Activated CD4-positive, alpha-beta T cell treated with anti-CD3 and anti-CD28 coated beads for 4 hours (primary cell): ENCODE measurements at places on chromosomes 2 and 18.

DNA sequence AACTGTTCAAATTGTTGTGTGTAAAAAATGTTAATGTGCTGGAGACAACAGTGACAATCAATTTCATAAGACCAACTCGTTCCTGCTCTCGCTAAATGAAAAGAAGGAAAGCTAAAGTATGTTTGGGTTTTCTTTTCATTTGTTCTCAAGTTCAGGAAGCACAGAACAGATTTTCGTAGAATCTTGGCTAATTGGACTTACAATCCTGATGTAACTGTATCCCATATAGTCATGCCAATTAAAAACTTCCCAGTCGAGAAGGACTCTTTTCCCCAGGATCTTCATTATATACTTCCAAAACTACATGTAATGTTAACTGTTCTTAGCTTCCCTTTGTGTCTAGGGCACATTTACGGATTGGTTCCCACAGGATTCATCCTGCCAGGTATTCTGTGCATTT, 135.4 kb upstream of the ITGB6 start:
- no peak for DNase-seq

- DNase-seq, result peak; percentile 36
These were observed at the start of gene PER2 for GRCh38 chr2:238287737-238288649. Gene PER2 (minus strand): TSS chr2:238288610. CDS start chr2:238277936, 10,674 bp downstream.

- DNase-seq, result no peak
These were observed 367.8 kb upstream of the ID2 start for GRCh38 chr2:8314063-8314462.

DNA sequence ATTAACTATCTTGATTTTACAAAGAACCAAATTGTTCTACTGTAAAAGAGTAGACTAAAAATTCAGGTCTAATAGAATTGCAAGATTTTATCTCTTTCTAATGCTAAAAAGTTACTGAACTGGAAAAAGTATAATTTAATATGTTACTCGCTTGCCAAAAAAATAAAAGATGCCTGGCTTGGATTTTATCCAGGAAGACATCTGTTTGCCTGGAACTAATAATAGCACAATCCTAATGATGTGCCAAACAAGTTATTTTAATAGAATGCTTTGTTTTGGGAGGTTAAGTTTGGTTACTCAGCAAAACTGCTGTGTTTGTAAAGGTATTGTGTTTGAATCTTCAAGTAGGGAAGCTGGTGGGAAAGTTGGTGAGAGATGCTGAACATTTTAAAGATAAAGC, 19.4 kb upstream of the ZSWIM2 start:
- DNase-seq, result no peak

- no peak for DNase-seq
These were observed 217 bp downstream of the PXDN start for GRCh38 chr2:1744151-1744445.

DNA sequence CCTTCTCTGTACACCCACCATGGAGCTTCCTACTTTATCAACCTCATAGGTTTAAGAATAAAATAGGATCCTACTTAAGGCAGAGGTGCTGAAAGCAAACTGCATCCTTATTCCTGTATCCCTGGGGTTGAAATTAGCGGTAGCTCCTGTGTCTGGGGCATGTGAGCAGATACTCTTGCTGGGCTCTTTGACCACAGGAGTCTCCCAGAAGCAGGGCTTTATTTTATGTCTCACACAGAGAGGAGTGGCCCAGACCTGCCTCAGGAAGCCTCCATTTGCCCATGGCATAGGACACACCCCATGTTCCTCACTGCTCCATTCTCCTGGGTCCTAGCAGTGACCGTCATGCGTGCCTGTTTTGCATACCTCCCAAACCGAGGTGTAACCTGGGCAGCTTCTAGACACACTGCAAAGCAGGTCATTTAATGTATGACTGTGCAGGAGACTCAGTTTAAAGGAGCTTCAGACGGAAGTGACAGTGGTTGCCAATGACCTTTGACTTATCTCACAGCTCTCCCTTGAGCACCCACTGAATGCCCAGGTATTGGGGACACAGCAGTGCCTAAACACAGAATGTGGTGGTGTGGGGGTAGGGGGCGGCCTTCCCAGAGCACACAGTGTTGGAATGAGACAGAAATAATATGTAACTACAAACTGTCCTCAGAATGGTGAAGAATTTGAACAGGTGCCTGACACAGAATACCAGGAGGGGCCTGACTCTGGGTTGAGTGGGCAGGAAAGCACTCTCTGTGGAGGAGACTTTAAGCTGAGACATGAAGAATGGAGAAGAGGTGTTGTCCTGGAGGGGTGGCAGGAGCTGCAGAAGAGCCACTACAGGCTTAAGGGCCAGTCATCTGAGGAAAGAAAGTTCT, 3.7 kb downstream of the TMEM37 start:
- DNase-seq, result no peak

- no peak for DNase-seq
These were observed 167.7 kb downstream of the TMEM247 start for GRCh38 chr2:46647041-46647440.

DNA sequence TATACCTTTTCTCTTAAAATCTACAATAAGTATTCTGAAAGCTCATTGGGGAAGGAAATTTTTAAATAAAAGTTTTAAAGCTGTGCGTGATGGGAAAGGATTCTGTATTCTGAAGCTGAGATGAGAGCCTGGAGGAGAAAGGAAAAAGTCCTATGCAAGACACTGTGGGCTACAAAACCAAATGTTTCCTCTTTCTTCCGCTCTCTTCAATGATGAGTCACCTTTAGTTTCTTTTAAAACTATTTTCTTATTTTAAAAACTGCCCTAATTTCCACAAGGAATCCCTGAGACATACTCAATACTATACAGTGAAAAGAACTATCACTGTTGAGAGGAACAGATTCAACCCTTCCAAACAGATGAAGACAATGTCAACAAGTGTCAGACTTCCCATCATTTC, 87.4 kb downstream of the INO80D start:
- no peak for DNase-seq

- DNase-seq, result no peak
These were observed 24.9 kb downstream of the GLI2 start for GRCh38 chr2:120760446-120761135.

DNA sequence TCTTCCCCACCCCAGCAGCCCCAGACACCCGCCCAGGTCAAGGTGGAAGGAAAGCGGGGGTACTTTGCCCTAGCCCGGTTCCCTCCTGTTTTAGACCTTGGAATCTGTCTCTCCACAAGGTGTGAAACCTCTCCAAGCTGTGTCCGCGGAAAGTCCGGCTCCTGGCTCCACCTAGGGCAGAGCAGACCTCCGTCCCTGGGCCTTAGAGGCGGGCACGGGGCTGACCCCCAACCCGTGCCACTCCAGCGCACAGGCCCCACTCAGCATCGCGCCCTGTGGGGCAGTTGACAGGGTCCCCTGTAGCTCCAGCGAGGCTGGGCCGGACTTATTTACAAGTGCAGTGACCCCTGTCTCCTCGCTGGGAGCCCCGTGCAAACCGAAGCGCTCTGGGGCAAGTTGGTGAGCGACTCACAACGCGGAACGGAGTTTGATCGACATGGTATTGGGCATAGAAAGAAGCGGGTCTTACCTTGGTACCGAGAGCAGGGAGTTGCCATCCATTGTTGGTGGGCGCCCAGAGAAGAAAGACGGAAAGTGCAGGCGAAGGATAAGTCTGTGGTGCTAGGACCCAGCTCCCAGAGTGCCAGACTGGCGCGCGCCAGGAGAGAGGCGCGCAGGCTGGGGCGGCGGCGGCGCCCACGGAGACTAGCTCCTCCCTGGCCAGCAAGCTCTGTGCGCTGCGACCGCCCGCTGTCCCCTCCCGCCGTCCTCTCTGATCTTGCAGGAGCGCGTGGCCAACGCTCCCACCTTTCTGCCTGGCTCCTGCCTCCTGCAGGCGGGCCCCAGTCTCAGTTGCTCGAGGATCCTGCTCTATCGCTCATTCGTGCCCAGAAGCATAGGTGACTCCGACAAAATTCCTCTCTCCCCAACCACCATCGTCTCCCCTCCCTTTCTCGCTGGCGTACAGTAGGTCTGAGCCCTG, at the start of gene SPHKAP:
TSS of gene SPHKAP (minus strand) at position 590 of the 922 bp plus-strand sequence. CDS start at position 501, 89 bp downstream.
- no peak for DNase-seq

DNA sequence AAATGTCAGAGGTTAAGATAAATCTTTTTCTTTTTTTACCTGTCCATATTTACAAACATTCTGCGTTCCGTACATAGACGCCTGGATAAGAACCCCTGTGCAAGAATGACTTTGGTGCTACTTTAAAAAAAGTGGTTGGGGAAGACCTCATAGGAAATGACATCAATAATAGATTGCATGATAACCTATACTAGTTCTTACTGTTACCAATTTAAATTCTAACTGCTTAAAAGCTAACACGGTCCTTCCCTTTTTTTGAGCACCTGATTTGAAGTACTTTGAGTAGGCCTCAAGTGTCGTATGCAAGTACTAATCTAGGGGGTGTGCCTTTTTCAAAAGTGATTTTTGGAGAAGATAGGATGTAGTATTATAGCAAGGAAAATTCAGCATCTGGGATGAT, 2.1 kb downstream of the SLC39A10 start:
- DNase-seq, result no peak

GRCh38 chr2:217942731-217943335, 60.0 kb downstream of the TNS1 start:
- no peak for DNase-seq

DNA sequence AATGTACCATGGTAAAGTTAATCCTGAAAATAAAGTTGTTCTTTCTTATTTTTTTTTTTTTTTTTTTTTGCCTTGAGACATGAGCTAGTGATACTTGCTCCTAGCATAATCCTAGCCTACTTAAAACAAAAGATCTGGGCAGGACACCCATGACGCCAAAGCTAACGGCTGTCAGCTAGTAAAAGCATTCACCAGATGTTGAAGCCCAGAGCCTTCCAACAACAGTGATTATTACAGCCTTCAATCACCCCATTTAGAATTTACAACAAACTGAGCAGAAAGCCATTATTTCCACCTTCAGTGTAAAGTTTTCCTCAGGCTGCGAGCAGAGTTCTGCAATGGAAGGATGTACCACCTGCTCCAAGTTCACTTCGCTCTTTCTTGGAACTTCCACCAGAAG, 259.5 kb downstream of the SP3 start:
- DNase-seq, result no peak

DNA sequence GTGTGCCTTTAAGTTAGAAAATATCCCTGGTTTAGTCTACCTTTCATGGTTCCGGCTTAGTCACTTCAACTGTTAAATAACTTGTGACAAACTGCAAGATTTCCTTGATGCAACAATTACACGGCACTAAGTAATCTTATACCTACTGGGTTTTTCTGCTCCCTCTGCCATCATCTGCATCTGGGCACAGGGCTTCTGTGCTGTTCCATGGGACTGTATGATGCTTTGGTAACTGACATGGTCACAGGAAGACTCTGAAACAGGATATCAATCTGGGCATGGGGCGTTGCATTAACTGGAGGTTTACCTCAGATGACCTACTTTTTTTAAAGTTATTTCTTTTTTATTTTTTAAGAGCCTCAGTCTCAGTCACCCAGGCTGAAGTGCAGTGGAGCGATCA, 365.4 kb downstream of the SS18 start:
- DNase-seq, result no peak

GRCh38 chr2:200616656-200617055, 30.8 kb downstream of the AOX1 start:
- no peak for DNase-seq

DNA sequence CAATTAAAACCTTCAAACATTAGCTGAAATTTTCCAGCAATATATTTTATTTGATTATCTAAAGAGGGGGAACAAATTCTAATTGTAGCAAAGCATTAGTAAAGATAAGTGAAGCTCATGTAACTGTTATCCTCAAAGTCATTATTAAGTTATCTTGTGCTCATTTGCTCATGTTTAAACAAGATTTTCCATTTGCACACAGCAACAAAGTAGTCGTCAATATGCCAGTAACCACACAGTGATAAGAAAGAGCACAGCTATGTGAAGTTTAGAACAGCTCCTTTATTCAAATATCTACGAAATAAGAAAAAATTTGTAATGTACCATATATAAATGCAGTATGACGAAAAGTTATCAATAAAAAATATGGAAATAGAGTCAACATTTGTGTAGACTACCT, 159.5 kb downstream of the ERBB4 start:
- no peak for DNase-seq
